HCEC 1CT (cell line): ENCODE measurements at places on chromosomes 16 and 17.
A peak's percentile ranks its signal among the peaks of the same experiment; 100 is the strongest.

DNA sequence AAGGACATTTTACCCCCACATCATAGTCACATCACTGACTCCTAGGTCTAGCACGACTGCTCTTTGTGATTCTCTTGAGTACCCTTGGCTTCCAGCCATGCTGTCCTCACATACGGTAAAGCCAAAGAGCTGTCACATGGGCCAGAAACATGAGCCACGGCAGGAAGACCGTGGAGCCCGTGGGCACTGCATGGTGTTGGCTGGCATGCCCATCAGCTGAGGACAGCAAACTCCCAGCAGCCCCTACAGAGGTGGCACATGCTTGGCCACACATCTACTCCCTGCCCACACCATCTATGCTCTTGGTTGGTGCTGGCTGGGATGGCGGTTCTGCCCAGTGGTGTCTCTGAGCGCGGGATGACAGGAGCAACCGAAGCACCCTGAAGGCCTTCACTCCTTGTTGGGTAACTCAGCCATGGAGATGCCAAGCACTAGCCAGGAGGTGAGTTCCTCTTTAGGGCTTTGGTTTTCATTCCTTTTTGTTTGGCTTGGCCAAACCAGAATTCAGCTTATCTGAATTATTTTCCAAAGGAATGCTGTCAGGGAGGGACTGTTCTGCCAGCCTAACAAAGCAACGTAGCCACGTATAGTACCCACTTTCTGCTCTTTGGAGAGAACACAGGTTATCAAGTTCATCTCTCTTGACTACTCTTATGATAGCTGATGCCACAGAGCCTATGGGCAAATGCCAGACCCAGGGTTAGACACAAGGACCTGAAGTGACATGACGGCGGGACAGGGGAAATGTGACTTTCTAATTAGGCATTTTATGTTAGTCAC is 10.0 kb downstream of the TNFAIP1 start:
- DNase-seq: no peak

- no peak for DNase-seq
Measured at GRCh38 chr17:6355196-6355595, 79.7 kb downstream of the AIPL1 start.

- DNase-seq: no peak
Measured at GRCh38 chr17:74432424-74432690, 469 bp downstream of the GPRC5C start.

DNA sequence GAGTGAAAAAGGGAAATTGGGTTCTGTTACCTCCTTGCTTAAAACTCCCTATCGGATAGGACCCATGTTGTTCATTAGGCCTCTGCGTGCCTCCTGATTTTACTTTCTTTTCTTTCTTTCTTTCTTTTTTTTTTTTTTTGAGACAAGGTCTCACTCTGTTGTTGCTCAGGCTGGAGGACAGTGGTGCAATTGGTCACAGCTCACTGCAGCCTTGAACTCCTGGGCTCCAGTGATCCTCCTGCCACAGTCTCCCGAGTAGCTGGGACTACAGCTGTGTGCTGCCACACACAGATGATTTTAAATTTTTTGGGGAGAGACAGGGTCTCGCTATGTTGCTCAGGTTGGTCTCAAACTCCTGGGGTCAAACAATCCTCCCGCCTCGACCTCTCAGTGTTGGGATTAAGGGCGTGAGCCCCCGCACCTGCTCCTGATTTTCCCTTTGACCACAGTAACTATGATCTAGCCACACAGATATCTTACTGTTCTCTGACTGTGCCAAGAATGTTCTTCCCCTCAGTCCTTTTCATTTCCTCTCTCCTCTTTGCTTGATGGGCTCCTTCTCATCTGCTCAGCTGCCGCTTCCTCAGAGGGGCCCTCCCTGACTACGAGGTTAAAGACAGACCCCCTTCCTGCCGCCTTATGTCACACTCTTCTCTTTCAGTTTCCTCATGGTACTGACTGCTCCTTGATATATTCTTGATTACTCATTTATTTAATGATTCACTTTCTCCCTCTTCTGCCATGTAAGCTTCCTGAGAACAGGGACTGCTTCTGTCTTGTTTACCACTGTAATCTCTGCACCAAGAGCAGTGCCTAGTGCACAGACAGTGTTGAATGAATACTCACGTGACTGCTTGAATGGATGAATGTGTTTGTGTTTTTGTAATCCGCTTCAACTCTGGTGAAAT is 44.3 kb downstream of the LCMT1 start:
- DNase-seq: peak; percentile 5

GRCh38 chr17:63150994-63151464 is 185.0 kb downstream of the TANC2 start:
- DNase-seq: peak; percentile 69

DNA sequence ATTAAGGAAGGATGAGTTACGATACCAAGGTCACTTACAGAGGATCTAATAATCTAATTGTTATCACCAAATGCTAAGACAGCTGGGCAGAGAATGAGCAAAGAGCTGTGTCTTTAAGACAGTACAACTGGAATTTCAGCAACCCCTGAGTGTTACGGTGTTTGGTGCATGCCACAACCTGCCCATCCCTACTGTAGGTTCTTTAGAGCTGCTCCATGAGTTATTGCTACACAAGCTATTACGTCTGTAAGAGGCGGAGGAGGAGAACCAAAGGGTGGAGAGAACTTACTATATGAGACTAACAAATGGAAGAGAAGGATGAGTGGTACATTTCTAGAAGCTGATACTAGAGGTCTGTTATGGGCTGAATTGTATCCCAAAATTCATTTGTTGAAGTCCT is 14.2 kb upstream of the C17orf78 start:
- no peak for DNase-seq

- DNase-seq: peak; percentile 70
Measured at GRCh38 chr17:46056800-46057304, 57.8 kb downstream of the STH start.

DNA sequence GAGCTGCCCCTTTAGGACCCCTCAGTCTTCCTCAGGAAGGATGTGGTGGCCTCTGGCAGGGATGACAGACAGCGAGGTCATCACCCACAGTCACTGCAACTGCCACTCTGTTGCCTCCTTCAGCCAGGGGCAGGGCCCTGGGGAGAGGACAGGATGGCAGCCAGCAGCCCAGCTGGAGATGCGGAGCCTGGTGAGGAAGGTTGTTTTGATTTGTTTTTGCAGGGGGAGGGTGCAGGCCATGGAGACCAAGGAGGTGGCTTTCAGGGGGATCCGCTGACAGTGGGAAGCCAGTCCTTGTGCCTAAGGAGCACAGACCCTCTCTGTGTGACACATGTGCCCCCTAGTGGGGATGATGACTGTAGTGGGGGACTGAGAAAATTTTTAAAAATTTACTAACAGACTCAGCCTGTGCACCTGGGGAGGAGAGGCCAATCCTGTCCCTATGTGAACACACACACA is 7.4 kb downstream of the PRCD start:
- DNase-seq: peak; percentile 81

- no peak for DNase-seq
Measured at GRCh38 chr17:69485251-69485661, 70.8 kb downstream of the MAP2K6 start.

DNA sequence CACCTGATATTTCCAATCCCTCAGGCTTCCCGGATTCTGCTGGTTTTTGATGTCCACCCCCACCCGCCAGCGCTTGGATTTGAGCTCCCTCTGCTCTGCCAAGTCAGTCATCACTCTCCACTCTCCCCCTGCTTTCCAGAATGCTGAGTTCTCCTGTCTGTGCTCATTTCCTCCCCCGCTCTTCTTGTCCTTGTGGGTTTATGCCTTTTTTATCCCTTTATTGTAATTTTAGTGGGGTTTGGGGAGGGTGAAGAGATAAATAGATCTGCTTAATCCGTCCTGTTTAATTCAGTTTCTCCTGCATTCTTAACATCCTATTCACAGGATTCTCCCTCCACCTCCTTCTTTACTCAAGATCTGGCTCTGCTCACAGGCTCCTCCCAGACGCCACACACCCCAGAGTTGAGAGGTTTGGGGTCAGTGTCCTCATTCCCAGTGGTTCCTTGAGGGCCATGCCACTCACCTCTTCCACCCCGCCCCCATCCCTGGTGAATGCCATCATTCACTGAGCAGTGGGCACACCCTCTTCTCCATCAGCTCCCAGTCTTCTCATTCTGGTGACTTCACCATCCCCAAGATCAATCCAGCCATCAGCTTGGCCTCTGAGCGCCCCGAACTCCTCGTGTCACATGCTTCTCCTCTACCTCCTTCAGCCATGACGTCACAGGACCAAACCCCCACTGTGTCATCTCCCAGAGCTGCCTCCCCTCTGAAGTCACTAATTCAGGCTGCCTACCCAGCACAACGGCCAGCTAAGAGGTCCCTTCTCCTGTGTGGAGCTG is 15.1 kb upstream of the GUCY2D start:
- DNase-seq: no peak

DNA sequence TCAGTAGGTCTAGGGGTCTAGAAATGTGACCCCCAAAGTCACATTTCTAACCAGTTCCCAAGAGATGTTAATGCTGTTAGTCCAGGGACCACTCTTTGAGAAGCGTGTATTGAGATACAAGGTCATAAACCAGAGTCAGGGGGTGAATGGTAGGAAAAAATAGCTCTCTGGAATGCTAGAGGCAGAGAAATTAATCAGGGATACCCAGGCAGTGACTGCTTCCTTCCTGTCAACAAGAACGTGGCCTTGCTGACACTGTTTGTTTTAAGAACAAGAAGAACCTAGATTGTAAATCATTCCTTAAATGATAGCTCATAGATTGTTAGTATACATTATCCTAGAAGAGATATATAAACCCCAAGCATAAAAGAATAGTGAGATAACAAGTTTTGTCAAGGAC is 43.8 kb downstream of the PITPNM3 start:
- no peak for DNase-seq

DNA sequence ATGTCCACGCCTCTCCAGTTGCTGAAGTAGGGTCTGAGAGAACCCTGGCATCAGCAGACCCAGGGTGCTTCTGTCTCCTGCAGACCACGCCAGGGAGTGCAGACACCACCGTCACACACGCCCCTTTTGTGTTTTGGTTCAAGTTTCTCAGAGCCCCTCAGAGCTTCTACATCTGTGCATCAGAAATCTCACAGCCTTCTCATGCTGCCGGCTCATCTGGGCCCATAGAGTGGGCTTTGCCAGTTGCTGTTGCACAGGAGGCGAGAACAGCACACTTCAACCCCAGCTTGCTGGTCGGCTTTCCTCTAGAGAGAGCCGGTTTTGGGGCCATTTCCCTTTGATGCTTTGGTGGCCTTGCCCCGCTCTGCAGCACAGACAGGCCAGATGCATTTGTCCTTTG is 60.9 kb downstream of the PDPK1 start:
- DNase-seq: no peak

- no peak for DNase-seq
Measured at GRCh38 chr17:66684731-66685130, 150.2 kb upstream of the CACNG5 start.

- DNase-seq: no peak
Measured at GRCh38 chr17:1183171-1183873, 3.5 kb upstream of the ABR start.

- no peak for DNase-seq
Measured at GRCh38 chr16:3963203-3963602, 82.7 kb upstream of the CREBBP start.

DNA sequence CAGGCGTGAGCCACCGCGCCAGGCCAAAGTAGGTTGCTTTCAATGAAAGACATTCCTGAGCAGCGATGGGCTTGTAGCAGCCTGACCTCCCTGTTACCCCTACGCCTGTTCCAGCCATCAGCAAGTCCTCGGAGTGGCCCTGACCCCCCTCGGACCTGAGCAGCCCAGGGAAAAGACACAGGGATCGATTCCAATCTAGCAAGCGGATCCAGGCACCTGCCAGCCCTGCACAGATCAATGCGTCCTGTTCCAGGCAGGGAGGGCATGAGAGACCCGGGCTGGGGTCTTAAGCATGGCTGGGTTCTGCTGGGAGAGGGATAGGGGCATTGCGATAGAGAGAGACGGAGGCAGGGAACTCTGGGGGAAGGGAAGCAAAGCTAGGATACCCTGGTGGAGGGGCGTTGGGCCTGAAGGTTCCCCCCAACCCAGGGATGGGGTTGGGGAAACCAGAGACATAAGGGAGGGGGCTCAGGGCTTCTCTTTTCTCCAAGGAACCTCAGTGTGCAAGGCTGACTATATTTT is 21.9 kb downstream of the SRCIN1 start:
- no peak for DNase-seq

DNA sequence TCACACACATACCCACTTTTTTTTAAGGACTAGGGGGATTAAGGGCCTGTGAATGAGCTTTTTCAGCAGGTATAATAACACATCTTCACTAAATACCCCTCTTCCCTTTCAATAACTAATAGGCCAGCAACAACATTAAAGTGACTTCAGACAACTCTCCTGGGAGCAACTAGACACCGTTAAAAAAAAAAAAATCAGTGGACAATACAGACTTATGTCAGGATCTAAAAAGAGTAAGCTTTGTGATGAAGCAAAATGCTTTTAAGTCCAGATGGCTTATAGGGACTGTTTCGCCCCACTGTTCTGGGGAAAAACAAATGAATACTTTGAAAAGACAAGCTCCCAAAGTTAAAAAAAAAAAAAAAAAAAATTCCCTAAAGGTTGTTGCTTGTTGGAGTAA is 29.0 kb downstream of the SPAG9 start:
- DNase-seq: no peak

- peak; percentile 50 for DNase-seq
Measured at GRCh38 chr17:44898768-44899073, 524 bp downstream of the EFTUD2 start.

DNA sequence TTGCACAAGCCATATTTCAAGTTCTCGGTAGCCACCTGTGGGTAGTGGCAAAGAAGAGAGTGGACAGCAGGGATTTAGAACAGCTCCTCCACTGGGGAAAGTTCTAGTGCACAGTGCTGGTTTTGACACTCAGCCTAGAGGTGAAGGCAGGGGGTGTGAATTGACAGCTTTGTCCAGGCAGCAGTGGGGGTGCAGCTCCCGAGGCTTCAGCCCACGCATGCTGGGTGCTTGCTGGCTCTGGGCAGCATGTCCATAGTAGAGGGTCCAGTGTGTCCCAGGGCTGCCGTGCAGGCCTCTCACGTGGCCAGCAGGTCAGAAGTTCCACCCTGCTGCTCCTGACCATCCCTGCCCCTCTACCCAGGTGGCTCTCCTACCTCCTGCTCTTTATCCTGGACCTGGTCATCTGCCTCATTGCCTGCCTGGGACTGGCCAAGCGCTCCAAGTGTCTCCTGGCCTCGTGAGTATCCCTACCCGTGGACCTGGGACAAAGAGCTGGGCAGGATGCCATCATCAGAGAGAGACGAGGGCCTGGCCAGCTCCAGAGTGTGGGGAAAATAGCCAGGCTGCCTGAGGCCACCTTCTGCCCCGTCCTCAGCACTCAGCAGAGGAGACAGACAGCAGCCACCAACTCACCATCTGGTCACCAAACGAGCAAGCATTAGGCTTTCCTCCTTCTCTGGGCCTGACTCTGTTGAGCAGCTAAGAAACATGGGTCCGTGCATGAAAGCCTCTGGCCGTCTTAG is 29.8 kb downstream of the TTYH2 start:
- DNase-seq: no peak

DNA sequence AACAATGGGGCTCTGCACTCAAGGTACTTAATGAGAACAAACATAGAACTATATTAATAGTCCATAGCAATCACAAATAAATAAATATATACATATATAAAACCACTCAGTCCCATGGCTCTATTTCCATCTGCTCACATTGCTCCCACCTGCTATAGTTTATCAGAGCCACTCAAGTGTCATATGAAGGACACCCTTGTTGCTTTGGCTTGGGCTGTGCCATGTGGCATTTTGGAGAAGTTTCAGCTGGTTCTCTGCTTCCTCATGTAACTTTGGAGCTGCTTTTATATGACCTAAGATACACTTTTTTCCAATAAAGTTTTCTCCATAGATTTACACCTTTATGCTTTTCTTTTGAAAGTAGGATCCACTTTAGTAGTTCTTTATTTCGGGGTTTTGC is 126.4 kb downstream of the KCNJ2 start:
- DNase-seq: no peak
